Kidney epithelial cell (primary cell): ENCODE measurements at places on chromosomes 3 and 15.

DNA sequence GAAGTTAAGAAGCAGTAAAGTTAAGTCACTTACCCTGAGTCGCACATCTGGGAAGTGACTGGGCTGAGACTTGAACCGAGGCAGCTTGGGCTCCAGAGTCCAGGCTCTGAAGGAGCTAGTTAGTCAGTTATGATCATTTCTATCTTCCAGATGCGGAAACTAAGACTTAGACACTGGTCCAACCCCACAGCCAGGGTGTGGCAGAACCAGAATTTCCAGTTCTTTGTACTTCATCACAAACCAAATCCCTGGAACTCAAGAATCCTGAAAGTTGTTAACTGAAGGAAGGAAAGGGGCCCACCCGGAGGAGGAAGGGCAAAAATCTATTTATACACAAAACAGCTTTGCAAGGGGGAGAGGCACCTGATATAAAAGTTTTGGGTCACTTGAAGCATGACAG lies 389.9 kb downstream of the SHQ1 start:
- no peak for DNase-seq

- no peak for DNase-seq
Measured at GRCh38 chr3:178155521-178155920, 380.7 kb upstream of the KCNMB2 start.

DNA sequence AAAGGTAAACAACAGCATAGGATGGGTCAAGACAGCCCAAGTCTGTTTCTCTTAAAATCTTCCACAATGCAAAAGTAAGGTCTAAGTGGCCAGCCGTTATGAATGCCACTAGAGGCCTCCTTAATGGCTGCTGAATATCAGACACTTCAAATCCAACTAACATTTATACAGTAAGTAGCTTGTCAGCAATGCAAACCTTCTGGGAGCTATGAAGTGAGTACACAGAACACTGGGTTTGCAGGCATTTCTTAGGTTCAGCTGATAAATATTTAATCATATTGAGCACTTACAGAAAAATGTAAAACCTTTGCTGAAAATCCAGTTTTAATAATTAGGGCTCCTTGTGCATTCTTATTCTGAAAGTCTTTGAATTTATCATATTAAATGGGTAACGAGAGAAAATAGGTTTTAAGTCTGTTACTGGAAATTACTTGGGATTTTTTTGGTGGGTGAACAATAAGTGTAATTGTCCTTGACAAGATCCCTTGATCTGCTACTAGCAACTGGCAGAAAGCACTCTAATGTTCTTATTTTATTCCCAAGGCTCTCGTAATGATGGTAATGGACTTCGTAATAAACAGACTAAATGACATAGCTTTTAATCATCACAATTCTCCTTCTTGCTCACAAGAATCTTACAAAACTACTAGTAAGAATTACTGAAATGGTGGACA lies 141.7 kb upstream of the GPR149 start:
- DNase-seq = no peak

GRCh38 chr15:76330080-76330680 lies 6.4 kb upstream of the ISL2 start:
- DNase-seq = no peak

GRCh38 chr15:92400573-92400972 lies 6.9 kb downstream of the ST8SIA2 start:
- DNase-seq = no peak

- DNase-seq = no peak
Measured at GRCh38 chr3:13143381-13144004, 70.3 kb upstream of the IQSEC1 start.

DNA sequence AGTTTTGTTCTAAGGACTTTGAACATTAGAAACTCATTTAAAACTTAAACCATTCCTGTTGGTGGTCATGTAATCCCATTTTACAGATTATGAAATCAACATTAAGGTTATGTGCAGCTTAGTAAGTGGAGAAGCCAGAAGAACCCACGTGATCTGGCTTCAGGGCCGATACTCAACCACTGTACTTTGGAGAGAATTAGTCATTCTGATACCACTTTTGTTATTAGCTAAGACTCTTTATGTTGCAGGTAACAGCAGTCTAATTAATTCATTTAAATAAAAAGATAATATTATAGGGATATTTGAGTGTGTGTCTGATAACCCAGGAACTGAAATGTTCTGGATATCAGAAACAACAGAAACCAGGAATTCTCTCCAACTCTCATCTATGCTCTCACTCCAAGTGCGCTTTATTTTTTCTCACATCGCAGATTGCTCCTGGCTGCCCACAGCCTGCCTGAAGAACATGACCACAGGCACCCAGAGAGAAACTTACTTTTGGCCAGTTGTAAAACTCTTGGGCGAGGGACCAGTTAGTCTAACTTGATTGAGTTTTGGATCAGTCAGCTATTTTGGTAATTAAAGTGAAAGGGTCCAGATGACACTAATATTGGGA lies 25.2 kb downstream of the UBE2E1 start:
- no peak for DNase-seq

- no peak for DNase-seq
Measured at GRCh38 chr3:131564812-131565211, 62.0 kb upstream of the MRPL3 start.

DNA sequence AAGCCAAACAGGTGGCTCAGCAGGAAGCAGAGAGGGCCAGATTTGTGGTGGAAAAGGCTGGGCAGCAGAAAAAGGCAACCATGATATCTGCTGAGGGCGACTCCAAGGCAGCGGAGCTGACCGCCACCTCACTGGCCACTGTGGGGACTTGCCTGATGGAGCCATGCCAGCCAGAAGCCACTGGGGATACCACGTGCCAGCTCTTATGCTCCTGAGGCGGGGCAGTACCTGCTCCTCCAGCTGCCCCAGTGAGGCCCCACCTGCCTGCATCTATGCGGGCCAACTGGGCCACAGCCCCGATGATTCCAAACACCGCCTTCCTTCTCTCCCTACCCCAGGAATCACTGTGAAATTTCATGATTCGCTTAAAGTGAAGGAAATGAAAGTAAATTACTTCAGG lies 22.9 kb upstream of the ARIH1 start:
- no peak for DNase-seq

- no peak for DNase-seq
Measured at GRCh38 chr3:81380234-81380633, 381.2 kb downstream of the GBE1 start.

GRCh38 chr3:150746791-150747590 lies 16.0 kb downstream of the SIAH2 start:
- DNase-seq = no peak

- DNase-seq = no peak
Measured at GRCh38 chr15:44542596-44542995, 5.6 kb downstream of the EIF3J start.

GRCh38 chr3:32901005-32901932 lies 50.2 kb upstream of the CCR4 start:
- DNase-seq = no peak

- DNase-seq = no peak
Measured at GRCh38 chr3:88059380-88060170, 520 bp downstream of the ZNF654 start.

DNA sequence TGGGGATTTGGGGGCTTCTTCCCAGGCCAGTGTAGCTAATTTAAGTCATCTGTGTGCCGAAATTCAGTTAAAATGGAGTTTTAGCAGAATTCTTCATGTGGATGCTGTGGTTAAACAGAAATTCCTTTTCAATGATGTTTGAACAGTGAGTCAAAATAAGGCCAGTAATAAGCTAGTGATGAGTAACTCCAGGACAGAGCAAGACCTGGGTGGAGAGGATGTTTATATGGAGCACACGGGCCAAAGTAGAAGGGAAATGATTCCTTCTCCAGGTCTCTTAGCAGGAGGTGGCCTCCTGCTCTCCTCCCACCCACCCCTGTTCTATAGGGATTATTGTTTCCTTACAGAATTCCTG lies 31.9 kb upstream of the UACA start:
- DNase-seq = peak; percentile 92

- DNase-seq = no peak
Measured at GRCh38 chr3:10926811-10927521, 65.6 kb upstream of the SLC6A1 start.

GRCh38 chr15:25811481-25811906 lies 51.6 kb downstream of the ATP10A start:
- no peak for DNase-seq

- no peak for DNase-seq
Measured at GRCh38 chr3:186198442-186198841, 89.6 kb upstream of the ETV5 start.

DNA sequence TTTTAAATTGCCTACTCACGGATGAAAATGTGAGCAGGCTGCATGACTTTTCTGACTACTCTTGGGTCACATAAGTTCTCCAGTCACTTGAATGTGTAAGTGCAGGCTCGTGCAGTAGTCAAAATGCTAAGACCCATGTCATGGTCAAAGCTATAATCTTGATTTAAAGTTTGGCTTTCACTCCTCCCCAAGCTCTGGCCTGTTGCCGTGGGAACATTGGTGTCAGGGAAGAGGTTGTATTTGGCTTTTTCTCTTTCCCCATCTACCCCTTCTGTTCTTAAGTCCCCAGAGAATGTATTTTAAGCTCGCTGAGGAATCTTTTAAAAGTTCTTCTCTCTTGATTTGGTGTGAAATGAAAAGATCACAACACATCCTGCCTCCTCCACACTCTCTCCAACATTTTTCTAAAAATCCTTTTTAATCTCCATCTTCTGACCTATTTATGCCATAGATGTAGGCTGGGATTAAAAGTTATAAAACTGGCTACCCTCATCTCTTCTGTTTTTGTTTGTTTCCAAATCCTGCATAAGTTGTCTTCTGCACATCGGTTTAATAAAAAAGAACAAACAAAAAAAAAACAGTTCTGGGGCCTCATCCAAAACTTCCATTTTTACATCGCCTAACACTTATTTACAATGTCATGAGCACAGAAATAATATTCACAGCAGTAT lies 61.4 kb upstream of the ADAMTSL3 start:
- no peak for DNase-seq

- DNase-seq = no peak
Measured at GRCh38 chr3:38653685-38654537, 4.4 kb upstream of the SCN5A start.

DNA sequence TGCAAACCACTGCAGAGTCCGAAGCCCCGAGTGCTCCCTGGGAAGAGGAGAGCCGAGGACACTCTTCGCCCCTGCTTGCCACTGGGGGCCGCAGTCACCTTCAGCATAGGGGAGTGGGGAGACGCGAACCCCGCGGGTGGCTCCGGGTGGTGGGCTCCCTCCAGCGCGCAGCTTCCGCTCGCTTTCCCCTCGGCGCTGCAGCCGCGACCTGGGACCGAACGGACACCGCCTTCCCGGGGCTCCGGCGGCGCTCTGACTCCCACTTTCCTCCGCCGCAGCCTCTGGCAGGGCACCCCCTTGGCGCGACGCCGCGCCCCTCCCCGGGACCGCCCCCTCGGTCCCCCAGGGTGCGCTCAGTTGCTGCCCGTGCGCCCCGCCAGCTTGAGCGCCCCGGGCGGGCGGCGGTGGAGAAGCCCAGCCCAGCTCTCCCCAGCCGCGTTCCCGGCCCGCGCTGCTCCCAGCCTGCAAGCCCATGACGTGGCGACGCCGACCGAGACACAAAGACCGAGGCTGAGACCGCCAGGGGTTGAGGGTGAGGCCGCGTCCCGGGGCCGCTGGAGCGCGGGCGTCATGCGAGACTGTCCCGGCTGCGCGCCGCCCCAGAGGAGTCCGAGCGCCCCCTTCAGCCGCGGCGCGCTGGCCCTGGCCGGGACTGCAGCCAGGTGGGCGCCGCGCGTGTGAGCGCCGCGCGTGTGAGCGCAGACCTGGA lies at the start of gene MINAR1:
Gene MINAR1 (plus strand): TSS at position 701 of the 709 bp plus-strand sequence. CDS start 23,812 bp downstream, outside the sequence.
- no peak for DNase-seq

- no peak for DNase-seq
Measured at GRCh38 chr3:152349392-152349791, 80.7 kb downstream of the MBNL1 start.

- no peak for DNase-seq
Measured at GRCh38 chr3:5186089-5186857, 1.2 kb upstream of the EDEM1 start.

DNA sequence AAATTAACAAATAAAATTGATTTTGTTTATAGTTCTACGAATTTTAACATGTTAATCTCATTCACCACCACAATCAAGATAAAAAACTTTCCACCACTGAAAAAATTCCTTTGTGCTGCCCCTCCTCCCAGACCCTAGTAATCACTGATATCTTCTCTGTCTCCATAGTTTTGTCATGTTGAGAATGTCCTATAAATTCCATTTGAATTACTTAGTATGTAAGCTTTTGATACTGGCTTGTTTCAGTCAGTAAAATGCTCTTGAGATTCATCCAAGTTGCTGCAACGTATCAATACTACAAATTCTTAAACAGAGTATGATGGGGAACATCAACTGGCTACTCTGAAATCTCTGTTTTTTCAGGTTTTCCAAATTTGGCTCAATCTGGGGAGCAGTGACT lies 129.6 kb downstream of the CTNNB1 start:
- DNase-seq = no peak

GRCh38 chr3:127208483-127209100 lies 15.7 kb downstream of the PRR23E start:
- DNase-seq = no peak

- no peak for DNase-seq
Measured at GRCh38 chr3:51828297-51828696, 33.1 kb upstream of the IQCF2 start.

GRCh38 chr3:132088291-132088690 lies 53.5 kb upstream of the CPNE4 start:
- no peak for DNase-seq

DNA sequence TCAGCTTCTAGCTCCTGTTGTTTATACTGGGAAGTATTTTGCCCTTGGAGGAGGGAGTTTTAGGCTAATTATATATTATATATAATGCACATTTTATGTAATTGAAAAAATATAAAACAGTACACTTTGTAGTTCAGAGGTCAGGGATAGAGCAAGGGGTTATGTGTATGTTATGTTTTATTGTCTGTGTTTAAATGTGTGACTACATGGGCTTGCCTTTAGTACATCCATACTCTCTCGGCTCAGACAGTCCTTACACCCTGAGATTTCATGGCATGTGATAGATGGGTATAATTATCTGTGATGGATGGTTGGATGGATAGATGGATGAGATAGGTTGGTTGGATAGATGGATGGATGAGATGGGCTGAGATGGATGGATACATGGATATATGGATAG lies 17.4 kb upstream of the ST3GAL6 start:
- DNase-seq = no peak

DNA sequence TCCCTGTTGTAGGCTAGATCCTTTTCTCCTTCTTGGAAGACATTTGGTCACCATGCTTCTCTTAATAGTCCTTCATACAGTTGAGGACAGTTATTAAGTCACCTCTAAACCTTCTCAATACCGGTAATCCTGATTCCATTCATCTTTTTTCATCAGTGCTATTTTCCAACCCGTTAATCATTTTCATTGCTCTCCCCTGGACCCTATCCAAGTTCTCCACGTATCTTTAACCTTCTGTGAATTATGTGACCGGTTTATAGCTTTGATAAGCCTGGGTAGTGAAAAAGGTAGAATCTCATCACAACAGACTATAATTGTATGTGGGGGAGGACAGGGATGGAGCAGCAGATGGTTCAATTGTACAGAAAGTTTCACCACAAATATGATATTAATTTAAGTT lies 168.5 kb downstream of the MECOM start:
- DNase-seq = no peak

DNA sequence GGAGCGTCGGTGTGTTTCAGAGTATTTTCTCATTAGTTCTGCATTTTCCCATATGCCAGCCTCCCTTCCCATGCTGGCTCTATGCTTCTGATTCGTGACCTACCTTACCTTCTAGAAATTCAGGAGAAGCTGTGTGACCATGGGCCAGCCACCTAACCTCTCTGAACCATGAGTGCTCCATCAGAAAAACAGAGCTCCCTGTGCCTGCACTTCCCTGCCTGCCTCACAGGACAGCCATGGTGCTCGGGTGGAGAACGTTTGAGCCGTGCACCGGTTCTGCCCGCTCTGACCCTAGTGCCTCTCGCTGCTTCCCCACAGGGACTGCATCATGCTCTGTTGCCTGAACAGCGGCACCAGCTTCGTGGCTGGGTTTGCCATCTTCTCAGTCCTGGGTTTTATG lies 74.5 kb upstream of the SLC6A1 start:
- DNase-seq = no peak
